ENCODE measurements at places on chromosomes 11 and 22.

GRCh38 chr22:25027959-25028840 is 75.7 kb downstream of the KIAA1671 start:
- no peak for DNase-seq

- DNase-seq, result no peak
Observed at GRCh38 chr11:336659-337198, 16.1 kb upstream of the IFITM3 start.

GRCh38 chr22:50262460-50262911 is 1.0 kb upstream of the MAPK12 start:
- no peak for DNase-seq

DNA sequence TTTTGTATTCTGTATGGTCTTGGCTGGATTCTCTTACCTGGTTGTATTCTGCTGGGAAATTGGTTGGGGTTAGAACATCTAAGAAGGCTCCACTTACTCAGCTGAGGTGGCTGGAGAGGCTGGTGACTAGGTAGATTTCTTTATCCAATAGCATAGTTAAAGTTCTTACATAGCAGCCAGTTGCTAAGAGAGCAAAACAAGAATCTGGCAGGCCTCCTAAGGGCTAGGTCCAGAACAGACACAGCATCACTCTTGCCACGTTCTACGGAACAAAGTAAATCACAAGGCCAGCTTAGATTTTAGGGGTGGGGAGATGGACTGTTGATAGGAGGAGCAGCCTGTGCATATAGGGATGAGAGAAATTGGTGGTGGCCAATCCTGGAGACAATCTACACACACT is 141.3 kb upstream of the CCDC90B start:
- DNase-seq, result no peak

GRCh38 chr11:12508151-12508751 is 130.9 kb downstream of the PARVA start:
- DNase-seq, result no peak

DNA sequence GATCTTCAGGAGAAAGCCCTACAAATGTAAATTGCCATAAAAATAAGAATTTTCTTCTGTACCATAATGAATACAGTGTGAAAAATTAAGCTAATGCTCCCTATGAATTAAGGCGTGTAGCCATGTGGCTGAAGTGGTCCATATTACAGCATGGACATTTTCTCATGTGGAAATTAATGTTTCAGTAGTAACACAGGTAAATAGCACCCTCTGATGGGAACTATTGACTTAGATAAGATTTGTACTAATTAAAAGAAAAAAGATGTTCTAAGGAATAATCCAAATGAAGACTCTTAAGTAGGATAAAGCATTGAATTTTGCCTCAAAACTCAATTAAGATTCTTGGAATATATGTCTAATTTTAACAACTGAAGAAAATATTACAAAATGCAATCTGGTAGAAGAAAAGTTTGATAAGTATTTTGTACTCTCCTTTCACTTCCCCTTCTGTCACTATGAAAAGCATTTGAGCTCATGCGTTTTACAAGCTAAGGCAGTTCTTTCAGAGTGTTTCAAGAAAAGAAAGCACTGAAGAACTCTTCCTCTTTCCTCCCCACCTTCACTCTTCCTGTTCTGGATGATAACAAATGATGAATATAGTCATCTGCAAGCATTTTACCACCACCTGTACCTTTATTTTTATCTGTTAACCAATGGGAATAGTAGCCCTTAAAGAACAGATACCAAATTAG is 9.9 kb upstream of the OR8D2 start:
- DNase-seq, result no peak

- no peak for DNase-seq
Observed at GRCh38 chr11:61571869-61572268, 9.0 kb downstream of the SYT7 start.

Data from activated CD4-positive, alpha-beta T cell treated with anti-CD3 and anti-CD28 coated beads, Interleukin-2, amount 50 U/mL, for 24 hours (primary cell).